Esophagus mucosa (tissue), 1 donor: ENCODE measurements at places on chromosomes 7 and 10. TPM values are rescaled to one million over a fixed set of nuclear protein-coding genes. Genes with fewer than 3 reads are reported as not detected.

Gene KCNH2
- 0.20 TPM for total RNA-seq

Gene OR2A14
- total RNA-seq, result not detected

DNA sequence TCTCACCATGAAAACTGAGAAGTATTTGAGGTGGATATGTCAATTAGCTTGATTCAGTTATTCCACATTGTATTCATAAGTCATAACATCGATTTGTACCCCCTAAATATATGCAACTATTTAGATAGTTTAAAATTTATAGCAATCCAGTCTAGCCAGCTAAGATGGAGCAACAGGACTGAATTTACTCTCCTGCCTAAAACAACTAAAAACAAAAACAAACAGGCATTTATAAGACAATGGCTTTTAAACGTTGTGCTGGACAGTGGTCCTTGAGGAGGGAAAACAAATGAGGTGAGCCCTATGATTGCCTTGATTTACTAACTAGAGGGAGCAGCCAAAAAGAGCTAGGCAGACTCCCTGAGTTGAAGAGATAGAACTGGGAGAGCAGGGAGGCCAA lies 814 bp upstream of the GPAM start:
- ATAC-seq, result no peak

GRCh38 chr7:147833557-147833956 lies 757.0 kb upstream of the C7orf33 start:
- no peak for ATAC-seq

- ATAC-seq, result peak; percentile 54
Measured at GRCh38 chr10:11245510-11245909, 227.8 kb downstream of the CELF2 start.

DNA sequence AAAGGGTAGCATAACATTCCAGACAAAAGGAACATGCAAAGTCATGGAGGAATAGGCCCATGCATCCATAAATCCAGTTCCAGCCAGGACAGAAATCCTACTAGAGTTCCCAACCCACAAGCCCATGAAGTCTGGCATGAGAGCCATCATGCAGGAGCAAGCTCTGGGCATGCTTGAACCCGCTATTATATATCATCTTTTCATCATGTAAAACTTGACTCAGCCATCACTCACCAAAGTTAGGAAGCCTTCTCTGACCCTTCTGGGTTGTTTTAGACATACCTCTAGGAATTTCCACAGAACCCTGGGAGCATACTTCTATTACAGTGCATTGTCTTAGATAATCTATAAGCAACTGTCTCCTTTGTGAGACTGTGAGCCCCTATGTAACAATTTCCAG lies 293.0 kb upstream of the NPSR1 start:
- peak; percentile 39 for ATAC-seq

DNA sequence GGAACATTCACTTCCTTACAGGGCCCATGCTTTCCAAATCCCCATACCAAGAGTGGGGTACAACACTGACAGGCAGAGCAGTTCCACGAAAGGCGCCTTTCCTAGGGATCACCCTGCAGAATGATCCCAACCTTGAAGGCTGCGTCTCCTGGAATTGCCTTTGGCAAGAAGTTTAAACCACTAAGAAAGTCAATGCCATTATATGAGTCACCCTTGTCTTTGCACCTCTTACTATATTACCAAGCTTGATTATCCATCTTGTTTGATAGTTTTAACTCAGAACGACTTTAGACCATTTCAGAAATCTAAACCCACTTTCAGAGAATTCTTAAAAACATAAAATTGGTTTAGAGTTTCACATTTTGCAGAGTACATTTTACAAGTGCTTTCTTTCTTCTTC lies 282.1 kb downstream of the ARHGAP12 start:
- no peak for ATAC-seq
